ENCODE measurements at places on chromosomes 1 and 21.

DNA sequence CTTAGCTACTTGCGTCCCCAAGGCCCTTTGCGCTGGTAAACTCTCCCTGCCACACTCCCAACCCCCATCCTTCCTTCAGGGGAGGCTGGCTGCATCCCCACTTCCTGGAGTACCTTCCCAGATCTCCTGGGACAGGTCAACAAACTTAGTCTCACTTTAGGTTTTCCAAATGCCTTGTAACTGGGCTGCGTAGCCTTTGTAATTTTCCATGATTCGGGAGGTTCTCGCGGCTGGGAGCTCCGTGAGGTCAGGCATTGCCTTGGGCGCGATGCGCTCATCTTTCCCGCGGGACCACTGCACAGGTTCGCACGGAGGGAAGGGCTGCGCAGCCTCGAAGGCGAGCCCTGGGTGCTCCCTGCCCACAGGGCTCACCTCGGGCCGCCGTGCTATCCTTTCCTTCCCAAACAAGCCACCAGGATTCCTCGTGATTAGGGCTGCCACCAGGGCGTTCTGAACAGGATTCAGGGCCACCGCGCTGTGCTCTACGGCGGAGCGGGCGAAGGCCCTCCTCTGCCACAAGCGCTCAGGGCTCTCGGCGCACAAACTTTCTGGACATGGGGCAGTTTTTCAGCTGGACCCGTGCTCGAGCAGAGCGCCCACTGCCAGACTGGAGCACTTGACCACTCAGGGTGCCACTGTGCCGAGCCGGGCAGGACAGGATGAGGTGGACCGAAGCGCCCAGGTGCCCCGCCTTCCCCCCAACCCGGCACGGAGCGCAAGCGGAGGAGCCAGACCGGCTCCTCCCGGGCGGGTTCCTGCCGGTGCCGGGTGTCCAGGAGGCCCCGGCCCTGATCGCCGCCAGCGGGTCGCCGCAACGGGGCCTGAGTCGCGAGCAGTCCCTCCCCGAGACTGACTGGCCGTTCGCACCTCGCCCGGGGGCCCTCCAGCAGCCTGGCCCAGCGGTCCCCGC, 1.1 kb downstream of the TMPRSS2 start:
- DNase-seq = no peak

DNA sequence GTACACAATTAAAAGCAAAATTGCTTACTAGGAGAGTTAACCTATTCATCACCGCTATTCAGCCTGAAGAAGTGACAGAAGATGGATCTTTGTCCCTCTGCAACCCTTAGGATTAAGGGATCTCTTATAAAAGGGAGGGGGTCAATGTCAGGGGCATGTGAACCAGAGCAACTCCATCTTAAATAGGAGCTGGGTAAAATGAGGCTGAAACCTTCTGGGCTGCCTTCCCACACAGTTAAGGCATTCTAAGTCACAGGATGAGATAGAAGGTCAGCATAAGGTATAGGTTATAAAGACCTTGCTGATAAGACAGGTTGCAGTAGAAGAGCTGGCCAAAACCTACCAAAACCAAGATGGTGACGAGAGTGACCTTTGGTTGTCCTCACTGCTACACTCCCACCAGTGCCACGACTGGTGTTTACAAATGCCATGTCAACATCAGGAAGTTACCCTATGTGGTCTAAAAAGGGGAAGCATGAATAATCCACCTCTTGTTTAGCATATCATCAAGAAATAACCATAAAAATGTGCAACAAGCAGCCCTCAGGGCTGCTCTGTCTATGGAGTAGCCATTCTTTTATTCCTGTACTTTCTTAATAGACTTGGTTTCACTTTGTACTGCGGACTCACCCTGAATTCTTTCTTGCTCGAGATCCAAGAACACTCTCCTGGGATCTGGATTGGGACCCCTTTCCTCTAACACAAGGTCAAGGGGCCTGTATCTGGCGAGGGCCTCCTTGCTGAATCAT, 35.3 kb upstream of the NEK2 start:
- no peak for DNase-seq

DNA sequence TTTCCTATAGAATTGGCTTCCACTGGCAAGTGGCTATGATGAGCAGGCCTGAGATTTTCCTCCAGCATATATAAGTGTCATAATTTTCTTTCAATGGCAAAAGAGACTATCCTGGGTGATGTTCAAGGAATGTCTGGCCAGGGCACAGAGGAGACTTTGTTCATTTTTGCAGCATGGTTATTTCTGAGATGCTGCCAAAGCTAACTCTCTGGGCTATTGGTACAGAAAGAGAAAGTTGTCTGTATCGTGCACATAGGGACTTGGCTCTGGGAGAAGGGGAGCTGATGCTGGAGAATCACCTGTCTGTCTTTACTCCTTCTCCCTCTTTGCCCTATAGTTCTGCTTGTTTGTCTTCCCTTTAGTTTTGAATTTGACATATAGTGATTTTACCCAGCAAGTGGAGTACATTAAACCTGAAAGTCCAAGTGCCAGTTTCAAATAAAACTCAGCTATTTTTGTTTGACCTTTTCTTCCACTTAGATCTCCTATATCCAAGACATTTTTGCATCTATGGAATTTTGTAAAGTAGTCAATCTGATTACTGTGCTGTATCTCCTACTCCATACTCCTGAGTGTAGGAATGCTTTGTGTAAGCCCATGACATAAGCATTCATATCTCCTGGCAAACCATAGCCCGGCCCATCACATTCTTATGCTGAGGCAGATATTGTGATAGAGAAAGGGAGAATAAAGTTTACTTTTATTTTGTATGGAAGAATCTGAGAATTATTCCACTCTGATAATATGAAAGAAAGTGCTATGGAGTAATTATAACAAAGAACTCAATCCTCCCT, 3.9 kb downstream of the FNDC7 start:
- no peak for DNase-seq

GRCh38 chr1:66981679-66982078, 56.9 kb downstream of the MIER1 start:
- DNase-seq = no peak

GRCh38 chr1:190579552-190580193, 102.0 kb upstream of the BRINP3 start:
- no peak for DNase-seq

DNA sequence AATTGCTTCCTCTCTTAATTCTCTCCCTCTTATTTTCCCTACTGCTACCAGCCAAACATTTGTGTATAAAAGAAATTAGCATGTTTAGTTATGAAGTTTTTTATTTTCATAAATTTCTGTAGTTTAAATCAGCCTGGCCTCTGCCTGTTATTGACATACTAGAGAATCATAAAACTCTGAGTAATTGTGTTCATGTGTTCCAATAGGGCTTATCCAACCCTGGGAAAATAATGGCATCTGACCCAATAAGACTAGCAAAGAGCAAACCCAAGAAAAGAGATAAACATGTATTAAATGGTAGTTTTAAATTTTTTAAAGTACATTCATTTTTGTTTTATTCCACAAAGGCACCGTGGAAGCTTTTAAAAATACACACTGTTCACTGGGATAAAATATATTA, 404.3 kb downstream of the HLX start:
- DNase-seq = no peak
